ENCODE measurements at places on chromosomes 12 and 14.
A peak's percentile ranks its signal among the peaks of the same experiment; 100 is the strongest.

GRCh38 chr14:104524726-104525125 is 54.8 kb upstream of the C14orf180 start:
- no peak for DNase-seq

GRCh38 chr12:51963477-51963876 is 12.0 kb downstream of the ACVR1B start:
- DNase-seq, result no peak

DNA sequence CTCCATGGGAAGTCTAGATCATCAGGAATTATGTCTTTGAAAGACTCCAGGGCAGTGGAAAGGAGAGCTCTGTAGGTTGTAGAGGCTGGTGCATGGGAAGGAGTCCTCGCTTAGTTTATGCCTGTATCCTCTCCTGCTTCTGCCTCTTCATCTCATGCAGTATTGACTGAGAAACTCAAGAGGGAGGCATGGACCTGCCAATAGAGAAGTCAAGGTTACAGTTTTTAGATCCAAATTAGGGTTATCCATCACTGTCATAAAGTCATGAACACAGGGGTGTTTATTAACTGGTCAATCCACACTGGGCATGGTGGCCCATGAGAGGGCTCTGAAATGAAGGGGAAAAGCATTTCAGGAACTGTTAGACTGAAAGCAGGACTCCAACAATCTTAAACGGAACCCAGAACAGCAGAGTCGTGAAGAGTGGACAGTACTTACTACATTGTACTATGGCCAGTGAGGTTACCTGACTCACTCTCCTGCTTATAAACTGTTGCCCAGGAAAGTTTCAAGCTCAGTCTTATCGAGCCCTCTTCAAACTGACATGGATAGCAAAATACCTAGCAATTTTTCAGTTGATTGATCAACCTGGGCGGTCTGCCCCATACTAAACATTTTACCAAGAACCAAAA is 30.1 kb upstream of the DHRS7 start:
- no peak for DNase-seq

- DNase-seq, result no peak
These were observed 41.9 kb downstream of the CCNK start for GRCh38 chr14:99522934-99523703.

GRCh38 chr12:119338593-119339363 is 4.2 kb downstream of the CCDC60 start:
- no peak for DNase-seq

DNA sequence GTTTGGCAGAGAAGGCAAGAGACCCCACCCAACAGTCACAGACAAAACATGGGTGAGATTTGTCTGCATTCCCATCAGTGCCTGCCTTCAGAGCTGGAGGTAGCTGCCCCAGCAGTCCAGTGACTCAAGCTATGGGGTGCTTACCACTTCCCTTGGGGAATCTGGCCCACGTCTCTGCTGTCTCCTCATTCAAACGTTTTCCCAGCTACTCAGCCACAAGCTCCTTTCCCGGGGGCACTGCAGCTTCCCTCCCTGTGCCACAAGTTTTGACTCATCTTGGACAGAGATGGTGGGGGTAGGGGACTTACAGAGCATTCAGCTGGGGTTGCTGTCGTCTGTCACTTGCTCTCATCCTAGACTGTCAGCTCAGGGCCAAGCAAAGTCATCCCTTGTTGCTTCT is 66.6 kb downstream of the FBXL14 start:
- DNase-seq, result peak; percentile 91

- no peak for DNase-seq
These were observed 35.9 kb downstream of the ALDH1L2 start for GRCh38 chr12:105048315-105048714.
